ENCODE measurements at places on chromosomes 7 and 10. TPM values are rescaled to one million over a fixed set of nuclear protein-coding genes. Genes with fewer than 3 reads are reported as not detected.

The RPEL1 gene
- not detected for polyA plus RNA-seq

The SRGN gene
- polyA plus RNA-seq = 18.5 TPM

DNA sequence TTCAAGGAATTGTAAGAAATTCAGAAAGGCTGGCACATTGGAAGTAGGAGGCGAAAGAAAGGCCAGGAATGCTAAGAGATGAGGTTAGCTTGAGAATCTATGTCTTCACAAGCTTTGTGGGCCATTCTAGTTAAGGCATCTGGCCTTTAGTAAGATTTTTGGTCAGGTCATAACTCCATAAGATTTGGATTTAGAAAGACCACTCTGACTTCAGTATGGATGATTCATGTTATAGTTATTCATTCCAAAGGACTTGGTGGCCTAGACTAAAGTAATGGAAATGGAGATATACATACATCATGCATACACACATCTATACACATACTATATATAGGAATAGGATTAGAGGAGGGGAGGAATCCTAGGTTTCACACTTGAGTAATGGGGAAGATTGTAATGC is 77.5 kb downstream of the SEPTIN7 start:
- no peak for DNase-seq

DNA sequence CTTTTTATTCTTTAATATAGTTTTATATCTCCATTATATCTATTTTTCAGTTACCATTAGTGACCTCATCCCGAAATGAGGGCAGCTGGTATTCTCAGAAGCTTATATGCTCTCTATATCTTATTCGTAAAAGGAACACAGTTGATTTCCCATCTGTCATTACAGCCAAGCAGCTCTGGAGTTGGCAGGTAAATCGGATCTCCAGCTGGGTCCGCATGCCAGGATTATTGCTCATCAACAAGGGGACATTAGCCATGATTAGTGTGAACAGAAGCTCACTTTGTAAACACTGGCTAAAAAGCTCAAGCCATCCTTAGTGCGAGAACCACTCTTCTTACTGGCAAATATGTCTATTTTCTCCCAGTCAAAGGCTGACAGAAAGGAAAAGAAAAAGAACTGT is 180.3 kb downstream of the NPSR1 start:
- no peak for DNase-seq

GRCh38 chr7:51289623-51290303 is 26.8 kb downstream of the COBL start:
- no peak for DNase-seq

GRCh38 chr7:1922071-1922869 is 252.2 kb downstream of the ELFN1 start:
- no peak for DNase-seq

GRCh38 chr7:129501760-129502707 is at the start of gene SMKR1:
Gene SMKR1 (plus strand): TSS chr7:129502531. CDS start chr7:129502825, 294 bp downstream.
- DNase-seq = peak; percentile 25

The HABP2 gene
- 0.50 TPM for polyA plus RNA-seq

The TMEM196 gene
- polyA plus RNA-seq = 0.17 TPM

DNA sequence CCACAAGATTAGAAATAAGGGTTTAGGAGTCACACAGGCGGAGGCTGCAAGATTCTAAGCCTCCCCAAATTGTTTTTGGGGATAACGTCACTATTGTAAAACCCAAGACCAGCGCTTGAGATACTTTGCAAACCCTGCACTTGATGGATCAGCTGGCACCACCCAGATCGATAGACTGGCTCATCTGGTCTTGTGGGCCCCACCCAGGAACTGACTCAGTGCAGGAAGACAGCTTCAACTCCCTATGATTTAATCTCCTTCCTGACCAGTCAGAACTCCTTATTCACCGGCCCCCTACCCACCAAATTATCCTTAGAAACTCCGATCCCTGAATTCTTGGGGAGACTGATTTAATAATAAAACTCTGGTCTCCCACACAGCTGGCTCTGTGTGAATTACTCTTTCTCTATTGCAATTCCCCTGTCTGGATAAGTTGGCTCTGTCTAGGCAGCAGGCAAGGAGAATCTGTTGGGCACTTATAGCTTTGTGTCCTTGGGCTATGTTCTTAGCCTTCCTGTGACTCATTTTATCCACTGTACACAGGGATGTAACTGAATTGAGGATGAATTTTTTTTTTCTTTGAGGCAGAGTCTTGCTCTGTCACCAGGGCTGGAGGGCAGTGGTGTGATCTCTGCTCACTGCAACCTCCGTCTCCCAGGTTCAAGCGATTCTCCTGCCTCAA is 64.4 kb upstream of the CARD11 start:
- DNase-seq = no peak

The GIMAP7 gene
- polyA plus RNA-seq = 11.4 TPM

- DNase-seq = no peak
Measured at GRCh38 chr7:31986878-31987518, 83.2 kb downstream of the PDE1C start.

The EMX2 gene
- polyA plus RNA-seq = 10.8 TPM

The MKI67 gene
- 56.2 TPM for polyA plus RNA-seq

DNA sequence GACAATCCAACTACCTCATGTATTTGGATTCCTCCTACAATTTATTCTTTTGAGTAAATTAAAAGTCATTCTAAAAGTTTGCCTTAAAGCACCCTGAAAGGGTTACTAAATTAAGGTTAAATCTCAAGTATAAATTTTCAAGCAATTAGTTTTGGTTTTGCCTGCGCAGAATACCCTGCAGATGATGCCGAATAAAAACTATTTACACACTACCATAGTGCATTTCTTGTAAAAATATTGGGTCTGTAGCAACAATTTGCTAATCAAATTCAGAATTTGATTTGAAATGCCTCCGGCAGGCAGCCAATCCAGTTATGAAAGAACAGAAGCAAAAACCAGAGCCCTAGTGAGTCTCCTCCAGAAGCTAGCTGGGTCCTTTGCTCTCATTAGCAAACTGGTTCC is 122.2 kb downstream of the TWIST1 start:
- DNase-seq = no peak
